ENCODE measurements at places on chromosomes 3 and 15. TPM values are rescaled to one million over a fixed set of nuclear protein-coding genes. Genes with fewer than 3 reads are reported as not detected.

Gene SPESP1
- not detected for total RNA-seq

Gene TTBK2
- 13.0 TPM for total RNA-seq

Gene ICE2
- 76.3 TPM for total RNA-seq

Gene SV2B
- 0.07 TPM for total RNA-seq

Gene MME
- 14.6 TPM for total RNA-seq

Gene KIF23
- total RNA-seq: 57.2 TPM

Gene MAPK6
- 88.6 TPM for total RNA-seq

Gene PLSCR4
- total RNA-seq: 1.1 TPM

Gene RHOV
- 3.9 TPM for total RNA-seq

Data from H9 (cell line).